HFFc6 (cell line): ENCODE measurements at places on chromosomes 11 and 22. TPM values are rescaled to one million over a fixed set of nuclear protein-coding genes. Genes with fewer than 3 reads are reported as not detected.

EMID1 gene
- not detected in 3 replicates for total RNA-seq

MS4A12 gene
- not detected in 3 replicates for total RNA-seq

MACROD1 gene
- 12.2 to 12.9 TPM (median 12.9 TPM) in 3 replicates for total RNA-seq

DNA sequence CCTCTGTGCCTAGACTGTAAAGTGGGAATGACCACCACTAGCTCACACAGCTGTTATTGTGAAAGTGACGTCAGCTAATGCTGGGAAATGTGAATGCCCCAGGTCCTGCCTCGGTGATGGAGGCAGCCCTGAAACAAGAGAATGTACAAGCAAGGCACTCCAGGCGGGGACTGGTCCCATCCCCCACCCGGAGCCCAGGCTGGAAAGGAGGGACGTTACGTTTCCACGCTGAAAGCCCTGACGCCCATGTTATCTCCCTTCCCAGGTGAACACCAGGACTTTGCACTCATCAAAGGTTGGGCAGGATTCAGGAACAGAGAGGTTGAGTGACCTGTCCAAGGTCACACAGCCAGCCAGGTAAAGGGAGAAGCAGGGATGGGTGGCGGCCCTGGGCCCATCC is 784 bp downstream of the SULT4A1 start:
- DNase-seq, result no peak

GRCh38 chr11:103892603-103893002 is 143.8 kb upstream of the DDI1 start:
- peak; percentile 67 for DNase-seq

DNA sequence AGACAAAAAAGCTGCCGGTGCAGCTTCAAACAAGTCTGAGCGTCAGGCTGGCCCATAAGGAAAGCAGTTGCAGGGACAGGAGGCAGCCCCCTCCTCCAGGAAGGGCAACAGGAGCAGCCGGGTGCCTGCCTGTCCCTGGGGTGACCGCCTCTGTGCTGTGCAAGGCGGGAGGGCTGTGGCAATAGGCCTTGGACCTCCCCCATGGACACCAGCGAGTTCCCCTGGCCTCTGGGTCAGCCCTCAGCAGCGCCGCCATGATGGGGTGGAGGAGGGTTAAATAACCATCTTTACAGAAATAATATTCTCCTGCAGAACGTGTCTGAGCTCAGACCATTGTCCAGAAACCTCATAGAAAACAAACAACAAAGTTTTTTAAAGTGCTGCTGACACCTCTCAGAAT is 3.3 kb upstream of the TMPRSS4 start:
- DNase-seq, result no peak

DNA sequence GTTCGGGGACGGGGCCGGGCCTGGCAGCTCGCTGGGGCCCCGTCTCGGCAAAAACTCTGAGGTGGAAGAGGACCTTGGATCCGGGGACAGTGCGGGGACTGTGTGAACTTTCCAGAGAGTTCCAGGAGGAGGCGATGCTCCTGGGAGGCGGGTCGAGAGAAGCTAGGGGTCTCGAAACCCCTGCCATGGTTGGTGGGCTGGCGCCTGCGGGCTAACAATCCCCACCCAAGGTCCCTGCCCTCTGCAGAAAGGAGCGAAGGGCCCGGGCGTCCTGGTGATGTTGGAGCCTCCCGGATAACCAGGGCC is 4.7 kb upstream of the GRK2 start:
- DNase-seq, result no peak

DNA sequence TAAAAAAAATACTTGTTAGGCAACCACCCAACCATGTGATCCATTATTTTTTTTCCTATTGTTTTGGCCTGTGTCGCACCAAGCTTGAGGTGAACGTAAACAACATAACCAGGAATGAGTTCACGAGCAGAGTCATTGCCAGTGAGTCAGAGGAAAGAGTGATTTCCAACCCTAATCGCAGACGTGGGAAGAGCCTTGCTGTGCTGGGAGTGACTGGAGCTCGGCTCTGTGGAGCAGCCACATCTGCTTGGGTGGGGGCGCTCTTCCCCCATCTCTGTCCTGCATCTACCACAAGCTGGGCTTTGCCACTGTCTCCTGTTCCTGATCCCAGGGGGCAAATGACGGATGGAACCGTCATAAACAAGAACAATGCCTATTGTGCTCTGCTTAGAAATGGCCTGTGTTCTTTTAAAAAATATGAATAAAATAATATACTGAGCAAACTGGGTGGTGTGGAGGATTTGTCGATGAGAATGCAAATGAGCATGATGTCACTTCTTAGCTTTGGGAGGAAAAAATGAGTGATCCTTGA is 210.0 kb downstream of the KIRREL3 start:
- peak; percentile 93 for DNase-seq

DNA sequence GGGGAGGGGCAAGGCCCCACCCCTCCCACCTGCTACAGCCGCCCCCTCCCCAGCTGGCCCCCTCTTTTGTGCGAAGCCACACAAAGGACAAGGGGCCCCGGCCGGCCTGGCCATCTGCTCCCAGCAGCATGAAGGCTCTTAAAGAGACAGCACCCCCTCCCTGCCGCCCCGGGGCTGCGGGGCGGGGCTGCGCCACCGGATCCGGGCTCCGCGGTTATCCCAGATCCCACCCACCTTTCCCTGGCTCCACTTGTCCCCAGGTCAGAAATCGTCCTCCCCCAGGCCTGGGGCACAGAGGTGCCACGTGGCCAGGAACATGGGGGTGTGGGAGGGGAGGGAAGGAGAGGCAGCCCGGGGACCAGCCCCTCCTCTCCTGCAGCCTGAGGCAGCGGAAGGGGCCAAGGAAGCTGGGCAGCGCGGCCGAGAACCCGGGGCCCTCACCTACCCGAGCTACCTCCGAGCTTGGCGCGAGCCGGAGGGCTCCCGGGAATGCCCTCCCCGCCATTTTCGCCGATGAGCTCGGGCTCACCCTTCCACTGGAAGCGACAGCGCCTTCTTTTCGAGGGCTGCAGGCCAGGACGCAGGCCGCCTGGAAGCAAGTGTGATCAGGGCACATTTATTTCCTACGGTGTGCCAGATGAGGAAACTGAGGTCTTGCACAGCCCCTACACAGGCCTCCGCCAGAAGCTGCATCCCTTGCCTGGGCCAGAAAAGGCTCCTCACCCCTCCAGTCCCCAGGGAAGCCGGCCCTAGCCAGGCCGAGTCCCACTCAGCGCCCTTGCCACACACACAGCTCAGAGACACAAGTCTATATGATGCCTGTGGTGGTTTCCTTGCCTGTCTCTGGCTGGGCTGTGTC is 2.5 kb upstream of the RCOR2 start:
- DNase-seq, result no peak

DNA sequence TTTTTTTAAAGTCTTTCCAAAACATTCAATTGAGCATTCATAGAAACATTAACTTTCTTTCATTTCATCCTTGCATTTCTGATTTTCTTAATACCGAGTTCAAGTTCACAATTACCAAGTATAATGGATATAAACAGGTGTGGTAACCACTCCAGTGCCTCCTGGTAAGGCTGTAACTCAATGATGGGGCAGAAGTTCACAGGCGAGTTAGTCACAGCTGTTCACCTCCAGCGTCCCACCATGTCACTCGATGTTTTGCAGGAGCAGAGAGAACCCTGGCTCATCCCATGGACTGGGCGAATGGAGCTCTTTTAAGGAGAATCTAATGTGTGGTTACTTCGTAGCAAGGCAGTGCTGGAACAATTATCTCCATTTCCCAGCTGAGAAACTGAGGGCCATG is 94.4 kb upstream of the ALX4 start:
- no peak for DNase-seq

DNA sequence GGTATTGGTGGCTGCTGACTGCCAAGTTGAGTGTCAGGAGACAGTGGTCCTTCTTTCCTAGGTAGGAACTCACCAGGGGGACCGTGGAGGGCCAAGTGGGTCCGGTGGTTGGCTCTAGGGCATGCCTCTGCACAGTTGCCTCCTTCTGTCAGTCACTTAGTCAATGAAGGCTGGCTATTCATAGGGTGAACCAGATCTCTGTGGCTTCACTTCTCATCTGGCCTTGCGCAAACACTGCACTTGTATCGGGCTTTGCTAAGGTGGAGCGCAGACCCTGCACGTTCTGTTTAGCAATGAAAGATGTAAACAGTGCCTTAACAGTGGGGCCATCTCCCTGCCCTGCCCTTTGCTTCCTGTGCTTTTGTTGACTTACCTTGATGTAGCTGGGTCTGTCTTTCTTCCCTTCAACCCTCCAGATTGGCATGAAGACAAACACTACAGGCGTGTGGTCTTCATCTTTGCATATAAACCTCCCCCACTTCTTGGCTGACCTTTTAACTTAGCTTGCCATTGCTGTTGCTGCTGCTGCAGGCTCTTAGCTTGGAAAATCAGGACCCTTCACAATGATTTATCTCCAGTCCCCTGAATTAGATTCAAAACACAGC is 6.7 kb upstream of the SORL1-AS1 start:
- DNase-seq, result no peak

GRCh38 chr11:79668575-79668974 is 227.7 kb upstream of the TENM4 start:
- DNase-seq, result no peak

- DNase-seq, result peak; percentile 96
Measured at GRCh38 chr11:62553839-62554361, 7.3 kb upstream of the AHNAK start.

- DNase-seq, result no peak
Measured at GRCh38 chr11:61339490-61339878, 6.5 kb downstream of the TKFC start.
